Activated CD4-positive, CD25-positive, alpha-beta regulatory T cell treated with anti-CD3 and anti-CD28 coated beads, Interleukin-2, amount 50 U/mL, for 16 hours (primary cell): ENCODE measurements at places on chromosomes 3 and 15.

DNA sequence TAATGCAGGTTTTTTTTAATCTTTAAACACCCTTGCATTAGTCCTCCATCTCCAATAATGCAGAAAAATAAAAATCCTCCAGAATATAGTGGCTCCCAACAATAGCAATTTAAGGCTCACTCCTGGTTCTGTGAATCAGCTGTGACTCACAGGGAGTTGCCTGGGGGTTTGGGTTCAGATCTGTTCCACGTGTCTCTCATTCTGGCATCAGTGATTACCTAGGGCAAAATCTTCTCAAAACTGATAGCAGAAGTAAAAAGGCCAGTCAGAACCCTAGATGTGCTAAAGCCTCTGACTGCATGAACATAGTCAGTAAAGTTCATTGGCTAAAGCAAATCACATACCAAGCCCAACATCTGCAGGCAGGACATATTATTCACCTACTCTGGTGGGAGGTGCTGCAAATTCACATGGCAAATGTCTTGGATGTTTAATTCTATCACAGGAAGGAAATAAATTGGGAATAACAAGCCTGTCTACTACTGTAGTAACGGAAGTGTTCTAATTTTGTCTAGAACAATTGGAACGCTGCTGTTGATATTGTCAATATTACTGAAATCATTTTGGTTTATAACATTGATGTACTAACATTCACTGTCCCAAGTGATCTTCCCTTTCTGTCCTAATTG lies 364.1 kb upstream of the CNTN4 start:
- DNase-seq = no peak

GRCh38 chr15:99956820-99957641 lies 223.8 kb upstream of the LYSMD4 start:
- DNase-seq = no peak

GRCh38 chr3:38397320-38397719 lies 50.7 kb downstream of the XYLB start:
- no peak for DNase-seq

DNA sequence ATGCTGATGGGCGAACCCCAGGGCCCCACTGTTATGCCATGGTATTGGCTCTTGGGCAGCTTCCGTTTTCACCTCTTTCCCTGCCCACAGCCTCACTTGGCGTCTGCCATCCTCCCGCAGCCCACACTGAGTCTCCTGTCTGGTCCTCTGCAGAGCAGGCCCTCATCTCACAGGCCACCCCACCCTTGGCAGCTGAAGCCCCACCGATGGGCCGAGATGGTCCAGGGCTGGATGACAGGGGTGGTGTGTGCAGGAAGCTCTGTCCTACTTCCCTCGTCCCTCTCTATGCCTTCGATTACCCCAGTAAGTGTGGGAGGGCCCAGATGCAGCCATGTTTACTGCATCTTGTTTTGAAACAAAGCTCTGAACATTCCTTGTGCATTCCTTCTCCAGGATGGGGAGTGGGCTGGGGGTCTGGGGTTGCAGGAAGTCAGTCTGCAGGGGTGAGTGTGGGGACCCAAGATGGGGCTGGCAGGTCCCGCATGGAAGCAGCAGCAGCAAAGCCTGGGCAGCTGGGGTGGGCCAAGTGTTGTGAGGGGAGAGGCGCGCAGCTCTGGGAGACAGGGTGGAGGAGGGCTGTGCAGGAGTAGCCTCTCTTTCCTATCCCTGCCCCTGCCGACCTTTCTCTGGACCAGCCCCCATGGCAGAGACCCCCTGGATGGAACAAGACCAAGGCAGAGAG lies 20.9 kb downstream of the TBC1D21 start:
- no peak for DNase-seq

GRCh38 chr3:17179381-17180205 lies 294.8 kb downstream of the PLCL2 start:
- DNase-seq = no peak

DNA sequence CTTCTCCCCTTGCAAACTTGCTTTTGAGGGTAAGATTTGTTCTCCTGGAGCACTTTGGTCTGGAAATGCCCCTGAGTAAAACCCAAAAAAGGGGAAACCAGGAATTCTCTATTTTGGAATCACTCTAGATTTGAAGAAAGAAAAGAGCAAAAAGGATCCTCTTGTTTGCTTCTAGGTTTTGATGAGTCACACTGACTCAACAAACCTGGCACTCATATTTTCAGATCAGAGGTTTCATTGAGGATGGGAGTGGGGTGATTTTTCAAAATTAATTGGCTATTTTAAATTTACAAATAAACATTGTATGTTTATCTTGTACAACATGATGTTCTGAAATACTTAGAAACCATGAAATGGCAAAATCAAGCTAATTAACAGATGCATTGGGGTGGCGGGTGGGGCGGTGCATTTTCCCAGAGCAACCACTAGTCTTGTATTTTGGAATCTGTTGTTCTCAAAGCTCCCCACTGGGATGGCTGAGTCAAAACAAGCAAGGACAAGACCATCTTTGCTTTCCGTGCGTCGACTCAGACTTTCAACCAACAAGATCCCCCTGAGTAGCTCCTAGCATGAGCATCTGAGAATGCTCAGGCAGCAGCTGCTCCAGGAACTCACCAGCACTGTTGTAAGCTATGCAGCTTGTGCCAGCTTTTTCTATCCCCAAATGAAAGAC lies 451.4 kb downstream of the WDR72 start:
- DNase-seq = no peak
